ENCODE measurements at places on chromosomes 1 and 21.
A peak's percentile ranks its signal among the peaks of the same experiment; 100 is the strongest.

DNA sequence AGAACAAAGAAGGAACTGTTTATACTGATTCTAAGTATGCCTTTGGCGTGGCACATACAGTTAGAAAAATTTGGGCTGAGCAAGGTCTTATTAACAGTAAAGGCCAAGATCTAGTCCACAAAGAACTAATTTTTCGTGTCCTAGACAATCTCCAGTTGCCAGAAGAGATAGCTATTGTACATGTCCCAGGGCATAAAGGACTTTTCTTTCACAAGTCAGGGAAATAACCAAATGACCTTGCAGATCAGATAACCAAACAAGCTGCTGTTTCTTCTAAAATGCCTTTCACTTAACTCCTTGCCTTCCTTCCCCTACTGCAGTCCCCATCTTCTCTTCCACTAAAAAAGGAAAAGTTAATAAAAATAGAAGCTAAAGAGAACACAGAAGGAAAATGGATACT is 4.0 kb downstream of the TEX50 start:
- DNase-seq: no peak

DNA sequence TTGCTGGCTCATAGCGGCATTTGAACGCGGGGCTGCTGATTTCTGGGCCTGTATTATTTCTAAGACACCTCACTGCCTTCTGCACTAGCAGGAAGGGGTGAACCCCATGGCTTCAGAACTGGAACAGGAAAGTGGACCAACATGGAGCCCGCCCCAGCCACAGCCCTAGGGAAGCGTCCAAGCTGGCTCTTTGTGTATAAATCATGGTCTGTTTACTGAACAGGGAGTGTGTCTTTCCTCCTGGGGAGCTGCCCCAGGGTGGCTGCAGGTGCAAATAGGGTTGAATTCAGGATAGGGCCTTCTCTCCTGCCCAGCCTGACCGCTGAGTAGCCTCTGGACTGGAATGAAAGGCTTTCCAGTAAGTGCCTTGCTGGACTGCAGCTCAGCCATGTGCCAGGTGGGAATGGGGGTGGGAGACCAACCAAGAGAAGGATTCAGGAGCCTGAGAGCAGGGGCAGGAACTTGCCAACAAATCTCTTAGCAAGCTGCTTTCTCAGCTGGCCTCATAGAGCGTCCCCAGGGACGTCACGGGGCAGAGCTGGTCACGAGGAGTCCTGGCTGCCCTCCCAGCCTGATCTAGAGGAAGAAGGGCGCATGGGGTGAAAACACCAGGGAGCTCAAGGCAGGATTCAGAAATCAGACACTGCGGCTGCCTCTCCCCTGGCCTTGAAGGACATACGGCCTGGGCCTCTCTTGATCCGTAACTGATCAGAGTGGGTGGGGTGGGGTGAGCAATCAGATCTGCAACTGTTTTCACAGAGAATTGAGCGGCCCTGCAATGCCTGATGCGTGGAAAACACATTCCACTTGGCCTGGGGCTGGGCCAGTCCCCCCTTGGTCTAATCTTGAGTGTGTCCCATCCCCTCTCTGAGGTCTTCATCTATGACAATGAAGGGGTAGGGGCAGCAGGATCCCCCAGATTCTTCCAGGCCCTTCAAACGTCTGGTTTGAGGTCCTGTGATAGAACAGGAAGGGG is 56.5 kb upstream of the SELENON start:
- DNase-seq: no peak

- no peak for DNase-seq
These were observed 13.5 kb downstream of the FALEC start for GRCh38 chr1:150529017-150529416.

DNA sequence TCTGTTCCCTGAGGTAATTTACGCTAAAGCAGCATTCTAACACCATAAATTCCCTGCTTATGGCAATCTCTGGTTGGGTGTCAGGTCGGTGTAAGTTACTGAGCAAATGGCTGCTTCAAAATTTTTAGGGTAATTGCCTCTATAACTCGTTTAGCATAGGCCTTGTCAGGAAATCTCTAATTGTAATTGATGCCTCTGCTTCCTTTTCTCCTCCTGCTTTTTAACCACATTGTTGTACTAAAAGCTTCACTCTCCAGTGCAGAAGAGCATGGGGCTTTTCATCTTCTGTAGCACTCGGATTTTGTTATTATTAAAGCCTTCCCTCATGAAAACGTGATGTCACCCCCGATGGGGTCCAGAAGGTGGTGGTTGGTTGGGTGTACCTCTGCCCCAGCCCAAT is 141.6 kb upstream of the NBPF11 start:
- DNase-seq: no peak

DNA sequence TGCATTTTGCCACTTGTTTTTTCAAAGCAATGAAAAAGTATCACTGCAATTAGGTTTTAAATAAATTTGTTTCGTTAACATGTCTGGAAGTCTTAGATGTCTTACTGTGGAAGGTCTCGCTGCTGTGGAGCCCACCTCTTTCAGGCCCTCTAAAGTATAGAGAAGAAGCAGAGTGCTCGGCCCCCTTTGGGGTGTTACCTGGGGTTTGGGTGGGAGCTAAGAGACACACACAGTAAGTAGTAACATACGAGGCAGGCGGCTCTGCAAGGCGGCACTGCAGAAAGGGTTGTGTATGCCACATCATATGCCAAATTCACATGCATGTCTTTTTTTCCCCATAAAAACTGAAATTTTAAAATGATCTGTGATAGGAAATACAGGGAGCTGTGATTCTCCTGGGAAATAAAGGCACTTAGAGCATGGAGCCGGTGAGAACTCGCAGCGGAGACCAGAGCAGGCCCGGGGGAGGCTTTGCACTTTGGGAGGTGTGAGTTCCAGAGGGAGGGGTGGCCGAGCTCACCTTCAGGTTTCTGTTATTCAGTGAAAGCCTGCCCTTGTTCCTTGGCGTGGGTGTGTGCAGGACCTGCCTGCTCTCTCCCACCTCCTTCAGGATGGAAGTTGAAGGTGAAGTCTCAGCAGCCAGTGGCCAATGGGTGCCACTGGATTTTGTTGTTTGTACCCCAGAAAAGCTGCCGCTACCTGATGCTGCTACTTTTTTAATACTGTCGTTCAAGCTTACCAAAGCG is 35.7 kb upstream of the PWP2 start:
- DNase-seq: no peak

GRCh38 chr1:71224741-71225377 is 144.0 kb upstream of the ZRANB2 start:
- no peak for DNase-seq

DNA sequence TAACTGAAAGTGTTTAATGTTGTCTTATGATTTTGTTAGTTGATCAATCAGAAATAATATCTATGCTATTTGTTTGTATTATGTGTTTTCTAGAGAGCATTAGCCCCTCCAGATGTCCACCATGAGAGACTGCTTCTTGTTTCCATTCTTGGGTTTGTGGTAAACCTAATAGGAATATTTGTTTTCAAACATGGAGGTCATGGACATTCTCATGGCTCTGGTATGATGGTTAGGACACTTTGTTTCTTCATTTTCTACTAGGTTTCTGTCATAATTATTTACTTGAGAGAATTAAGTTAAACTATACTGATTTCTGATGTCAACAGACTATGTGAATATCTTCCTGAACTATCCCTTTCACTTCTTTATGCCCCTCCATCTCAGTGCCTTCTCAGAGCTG is 16.1 kb downstream of the SLC30A7 start:
- no peak for DNase-seq

DNA sequence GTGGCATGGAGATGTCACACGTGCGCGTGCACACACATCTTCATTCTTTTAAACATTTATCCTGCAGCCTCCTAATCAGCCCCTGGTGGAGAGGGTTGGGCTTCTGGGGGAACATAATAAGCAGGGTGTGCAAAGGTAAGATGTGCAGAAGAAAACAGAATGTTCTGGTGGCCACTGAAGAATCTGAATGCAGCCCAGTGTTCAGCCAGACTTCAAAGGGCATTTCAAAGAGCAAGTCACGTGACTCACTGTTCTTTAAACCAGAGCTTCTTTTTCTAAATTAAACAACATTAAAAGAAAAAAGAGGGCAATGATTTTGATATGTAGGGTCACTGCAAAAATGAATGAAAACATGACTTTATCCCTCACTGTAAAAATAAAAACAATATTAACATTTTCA is 89.8 kb downstream of the ABCA4 start:
- DNase-seq: no peak

- no peak for DNase-seq
These were observed 3.3 kb upstream of the OLIG2 start for GRCh38 chr21:33022489-33022827.

- peak; percentile 78 for DNase-seq
These were observed 15.2 kb downstream of the PTPRF start for GRCh38 chr1:43545695-43546387.

- no peak for DNase-seq
These were observed 4.3 kb downstream of the GJB3 start for GRCh38 chr1:34785231-34785874.

- DNase-seq: peak; percentile 72
These were observed 55.5 kb downstream of the CAPN8 start for GRCh38 chr1:223609977-223610376.

- DNase-seq: no peak
These were observed 467.1 kb downstream of the LMO4 start for GRCh38 chr1:87795615-87796337.

- no peak for DNase-seq
These were observed 17.4 kb upstream of the GPR137B start for GRCh38 chr1:236124965-236125364.

GRCh38 chr1:233869680-233870079 is 34.8 kb upstream of the SLC35F3 start:
- no peak for DNase-seq

DNA sequence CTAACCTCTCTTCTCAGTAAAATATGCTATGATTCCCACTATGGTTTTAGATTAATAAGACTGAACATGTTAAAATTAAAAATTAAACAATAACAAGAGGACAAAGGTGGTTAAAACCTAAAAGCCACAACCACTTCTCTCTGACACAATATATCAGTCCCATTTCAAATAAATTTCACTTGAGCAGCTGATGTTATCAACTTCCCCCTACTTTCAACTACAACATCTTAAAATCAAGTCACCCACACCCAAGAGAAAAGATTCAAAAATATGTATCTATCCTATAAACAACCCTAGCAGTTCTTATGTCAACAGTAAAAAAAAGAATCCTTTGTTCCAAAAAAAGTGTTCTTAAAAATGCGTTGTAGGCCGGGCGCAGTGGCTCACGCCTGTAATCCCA is 7.5 kb downstream of the PUM1 start:
- no peak for DNase-seq

GRCh38 chr1:225441314-225442122 is 13.7 kb upstream of the LBR start:
- DNase-seq: no peak

DNA sequence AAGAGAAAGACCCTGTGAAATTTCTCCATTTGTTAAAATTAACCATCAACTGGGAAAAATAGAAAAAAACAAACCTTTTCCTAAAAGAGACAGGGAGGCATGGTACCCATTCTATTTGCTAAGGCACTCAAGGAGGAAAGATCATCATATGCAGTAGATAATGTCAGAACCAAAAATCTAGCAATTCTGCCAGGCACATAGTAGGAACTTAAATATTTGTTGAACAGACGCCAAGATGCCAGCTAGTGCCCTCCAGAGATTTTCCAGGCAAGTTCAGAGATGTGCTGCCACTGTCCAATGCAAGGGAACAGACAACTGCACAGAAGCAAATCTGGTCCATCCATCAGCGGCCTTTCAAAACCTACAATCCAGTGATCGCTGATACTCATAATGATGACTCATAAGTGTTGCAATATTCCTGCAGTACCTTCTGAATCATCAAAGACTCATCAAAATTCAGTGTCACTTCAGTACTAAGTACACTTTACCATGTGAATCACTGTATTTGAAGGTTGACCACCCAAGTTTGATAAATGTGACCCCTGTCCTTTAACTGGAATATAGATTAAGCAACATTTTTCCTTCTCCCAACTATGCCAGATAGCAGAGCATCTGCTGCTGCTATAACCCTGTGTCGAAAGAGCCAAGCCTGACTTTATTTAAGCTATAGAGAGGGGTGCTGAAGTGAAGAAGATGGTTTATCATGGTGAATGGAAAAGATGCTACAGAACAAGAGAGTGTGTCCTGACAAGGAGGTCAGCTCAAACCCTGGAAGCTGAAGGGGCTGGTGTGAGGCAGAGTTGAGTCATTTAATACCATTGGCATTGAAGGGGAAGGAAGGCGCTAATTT is 99.1 kb downstream of the MT1HL1 start:
- no peak for DNase-seq

DNA sequence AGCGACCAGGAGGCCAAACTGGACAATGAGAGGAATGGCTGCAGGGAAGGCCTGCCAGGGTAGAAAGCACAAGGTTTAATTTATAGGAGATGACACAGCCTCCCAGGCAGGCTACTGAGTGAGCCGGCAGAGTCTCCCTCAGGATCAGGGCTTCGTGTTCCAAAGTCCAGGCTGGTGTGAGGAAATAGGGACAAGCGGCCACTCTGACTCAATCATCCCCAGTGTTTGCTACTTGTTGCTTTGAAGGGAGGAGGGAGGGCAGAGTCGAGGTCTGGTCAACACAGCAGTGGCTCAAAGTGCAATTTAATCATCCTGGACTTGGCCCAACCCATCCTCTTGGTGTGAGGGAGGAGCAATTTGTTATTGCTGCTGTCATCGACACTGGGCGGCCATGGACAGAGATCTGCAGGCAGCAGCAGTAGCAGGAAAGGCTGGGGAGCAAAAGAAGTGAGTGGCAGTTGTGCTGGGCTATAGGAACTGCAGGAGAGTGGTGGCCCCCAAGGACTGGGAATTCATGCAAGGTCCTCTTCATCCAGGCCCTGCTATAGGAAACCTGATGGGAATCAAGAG is 27.5 kb downstream of the TBX15 start:
- no peak for DNase-seq

- no peak for DNase-seq
These were observed 124.3 kb downstream of the PGBD5 start for GRCh38 chr1:230301822-230302221.

DNA sequence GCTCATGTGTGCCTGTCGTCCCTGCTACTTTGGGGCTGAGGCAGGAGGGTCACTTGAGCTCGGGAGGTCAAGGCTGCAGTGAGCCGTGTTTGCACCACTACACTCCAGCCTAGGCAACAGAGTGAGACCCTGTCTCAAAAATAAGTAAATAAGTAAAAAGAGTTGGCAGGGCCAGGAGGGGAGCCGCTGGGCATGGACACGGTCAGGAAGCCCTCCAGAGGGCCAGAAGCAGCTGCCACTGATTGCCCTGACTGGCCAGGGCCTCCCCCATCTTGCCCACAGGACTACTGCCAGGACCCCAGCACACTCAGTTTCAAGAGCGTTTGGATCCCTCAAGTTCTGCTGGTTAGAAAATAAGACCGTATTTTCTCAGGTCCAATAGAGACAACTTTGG is 112.2 kb upstream of the IPO9 start:
- DNase-seq: no peak

DNA sequence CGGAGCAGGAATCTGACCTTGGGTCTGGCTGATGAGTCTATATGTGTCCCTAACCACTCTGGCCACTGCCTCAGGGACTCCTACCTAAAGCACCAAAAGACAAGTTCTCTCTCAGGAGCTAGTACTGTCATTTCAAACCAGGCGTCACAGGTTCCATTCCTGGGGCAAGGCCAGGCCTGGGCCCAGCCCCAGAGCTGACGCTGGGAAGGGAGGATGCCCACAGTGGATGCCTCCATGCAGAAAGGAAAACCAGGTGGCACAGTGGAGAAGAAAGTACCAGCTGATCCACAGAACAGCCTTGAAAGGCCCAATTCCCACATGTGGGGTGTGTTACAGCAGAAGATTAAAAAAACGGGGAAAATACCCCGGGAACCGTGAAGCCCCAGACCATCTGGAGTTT is 77.4 kb downstream of the DMRTB1 start:
- no peak for DNase-seq

GRCh38 chr1:226279498-226279897 is 29.5 kb downstream of the LIN9 start:
- DNase-seq: no peak

Data from NCI-H1105 treated with DMSO at 0.1 percent for 48 hours (cell line).